ENCODE measurements at places on chromosomes 12 and 14. TPM values are rescaled to one million over a fixed set of nuclear protein-coding genes. Genes with fewer than 3 reads are reported as not detected.

GRCh38 chr14:105865266-105865903, 339.0 kb downstream of the TMEM121 start:
- no peaks in the 10 kb centered on the region for H3K27me3 ChIP-seq
- DNase-seq = no peak
- H3K4me3 ChIP-seq = no peak overlapping the region
- H3K4me1 ChIP-seq = peaks cover 23% of the 10 kb centered on the region

The ADSS1 gene
- total RNA-seq = 0.87 TPM

DNA sequence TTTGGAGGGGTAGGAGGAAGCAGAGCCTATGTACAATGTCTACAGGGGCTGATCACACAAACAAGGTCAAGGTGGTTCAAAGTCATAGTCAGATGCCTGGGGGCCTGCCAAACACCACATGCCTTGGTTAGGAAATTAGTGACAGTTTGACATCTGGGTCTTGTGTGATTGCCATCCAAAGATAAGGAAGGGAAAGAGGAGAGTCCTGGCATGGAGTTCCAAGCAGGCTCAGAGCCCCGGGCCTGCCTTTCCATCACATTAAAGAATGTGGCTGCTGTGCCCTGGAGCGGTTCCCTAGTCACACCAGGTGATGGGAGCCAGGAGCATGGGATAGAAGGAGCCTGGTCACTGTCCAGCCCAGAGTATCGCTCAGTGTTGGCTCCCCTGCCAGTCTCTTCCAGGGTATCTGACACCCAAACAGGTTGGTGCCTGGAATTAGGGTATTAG, 53.6 kb upstream of the BCL2L14 start:
- no peak for DNase-seq
- H3K4me3 ChIP-seq = peak overlapping the region; percentile 35
- H3K36me3 ChIP-seq = peaks cover 3% of the 10 kb centered on the region
- H3K4me1 ChIP-seq = peaks cover 45% of the 10 kb centered on the region
- H3K27ac ChIP-seq = peak overlapping the region; percentile 91

DNA sequence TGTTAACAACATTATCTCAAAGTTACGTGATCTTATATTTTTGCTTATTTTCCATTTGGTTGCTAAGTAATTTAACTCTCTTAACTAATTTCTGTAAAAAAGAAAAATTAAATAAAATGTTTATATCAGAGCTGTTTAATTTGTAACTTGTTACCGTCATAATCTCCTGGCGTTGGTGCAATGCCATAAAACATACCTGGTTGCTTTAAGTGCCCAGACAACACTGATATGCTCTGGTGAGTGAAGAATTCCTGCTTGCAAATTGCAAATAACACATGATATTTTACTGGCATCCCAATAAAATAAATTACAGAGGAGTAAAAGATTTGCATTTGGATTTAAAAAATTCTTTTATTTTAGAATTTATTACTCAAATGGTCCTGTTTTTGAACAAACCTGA, 640.1 kb upstream of the MIS18BP1 start:
- no peak overlapping the region for H3K4me3 ChIP-seq
- no peaks in the 10 kb centered on the region for H3K4me1 ChIP-seq
- H3K27me3 ChIP-seq = no peaks in the 10 kb centered on the region
- DNase-seq = no peak
- H3K36me3 ChIP-seq = no peaks in the 10 kb centered on the region

- peak overlapping the region; percentile 80 for H3K27ac ChIP-seq
- peak; percentile 18 for DNase-seq
- peaks cover 56% of the 10 kb centered on the region for H3K4me1 ChIP-seq
- peak overlapping the region; percentile 40 for H3K4me3 ChIP-seq
- peaks cover 9% of the 10 kb centered on the region for H3K36me3 ChIP-seq
- H3K27me3 ChIP-seq = no peaks in the 10 kb centered on the region
These were observed 55.2 kb downstream of the GALNT4 start for GRCh38 chr12:89469361-89469760.

The MED13L gene
- 41.1 TPM for total RNA-seq

GRCh38 chr14:68511129-68512047, 281.5 kb downstream of the ZFP36L1 start:
- H3K4me3 ChIP-seq = no peak overlapping the region
- peaks cover 43% of the 10 kb centered on the region for H3K4me1 ChIP-seq
- no peaks in the 10 kb centered on the region for H3K27me3 ChIP-seq
- no peak overlapping the region for H3K27ac ChIP-seq
- H3K36me3 ChIP-seq = no peaks in the 10 kb centered on the region

- H3K4me1 ChIP-seq = peaks cover 2% of the 10 kb centered on the region
- DNase-seq = no peak
- H3K27ac ChIP-seq = no peak overlapping the region
- H3K4me3 ChIP-seq = no peak overlapping the region
- H3K36me3 ChIP-seq = no peaks in the 10 kb centered on the region
- H3K27me3 ChIP-seq = peaks cover 4% of the 10 kb centered on the region
These were observed 37.5 kb upstream of the DDX11 start for GRCh38 chr12:31035967-31036665.

- H3K36me3 ChIP-seq = peaks cover 42% of the 10 kb centered on the region
- H3K4me3 ChIP-seq = no peak overlapping the region
- H3K4me1 ChIP-seq = peaks cover 31% of the 10 kb centered on the region
- no peaks in the 10 kb centered on the region for H3K27me3 ChIP-seq
- no peak for DNase-seq
These were observed 147.4 kb upstream of the FOXN3 start for GRCh38 chr14:89564286-89564957.

GRCh38 chr12:110763583-110763982, 20.9 kb upstream of the PPP1CC start:
- H3K27me3 ChIP-seq = peaks cover 5% of the 10 kb centered on the region
- no peak overlapping the region for H3K4me3 ChIP-seq
- DNase-seq = no peak
- no peak overlapping the region for H3K27ac ChIP-seq

The MMP14 gene
- total RNA-seq = 1.8 TPM

DNA sequence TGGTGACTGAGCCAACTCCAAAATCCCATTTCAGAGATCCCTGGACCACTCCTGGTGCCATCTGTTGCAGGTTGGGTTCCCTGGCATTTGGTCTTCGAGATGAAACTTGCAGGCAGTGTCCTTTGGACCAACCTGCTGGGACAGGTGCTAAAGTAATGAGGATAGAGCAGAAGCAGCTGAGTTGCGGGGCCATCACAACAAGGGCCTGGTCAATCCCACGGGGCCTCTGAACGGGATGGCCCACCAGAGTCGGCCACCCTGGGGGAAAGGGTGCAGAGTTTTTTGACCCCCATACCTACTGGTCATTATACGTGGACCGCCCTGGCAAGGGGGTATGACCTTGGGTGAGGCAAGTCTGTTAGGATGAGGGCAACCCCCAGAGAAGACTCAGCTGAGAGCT, 39.3 kb downstream of the DLK1 start:
- no peak overlapping the region for H3K27ac ChIP-seq
- peaks cover 7% of the 10 kb centered on the region for H3K27me3 ChIP-seq

GRCh38 chr12:68119724-68120211, 39.8 kb downstream of the IFNG start:
- peaks cover 6% of the 10 kb centered on the region for H3K36me3 ChIP-seq
- H3K4me3 ChIP-seq = no peak overlapping the region
- peak; percentile 70 for DNase-seq
- peak overlapping the region; percentile 49 for H3K27ac ChIP-seq
- H3K27me3 ChIP-seq = no peaks in the 10 kb centered on the region
- peaks cover 26% of the 10 kb centered on the region for H3K4me1 ChIP-seq

DNA sequence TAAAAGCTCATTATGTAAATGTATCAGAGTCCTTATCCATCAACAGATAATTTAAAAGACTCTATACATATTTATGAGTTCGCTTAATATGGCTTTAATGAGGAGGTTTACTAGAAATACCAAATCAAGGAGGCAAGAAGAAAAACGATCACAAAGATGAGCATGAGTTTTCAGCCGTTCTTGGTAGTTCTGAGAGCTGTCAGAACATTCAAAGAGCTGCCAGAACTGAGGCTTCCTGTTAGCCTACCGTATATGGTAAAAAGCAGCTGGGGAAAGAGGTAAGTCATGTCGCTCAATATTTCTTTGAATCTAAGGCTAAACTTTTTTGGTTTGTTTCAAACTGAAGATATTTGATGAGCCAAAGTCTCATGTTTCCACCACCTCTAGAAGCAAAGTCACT, 115.3 kb upstream of the PLXNC1 start:
- no peak for DNase-seq
- H3K4me1 ChIP-seq = peaks cover 32% of the 10 kb centered on the region
- H3K27me3 ChIP-seq = no peaks in the 10 kb centered on the region
- no peak overlapping the region for H3K27ac ChIP-seq

DNA sequence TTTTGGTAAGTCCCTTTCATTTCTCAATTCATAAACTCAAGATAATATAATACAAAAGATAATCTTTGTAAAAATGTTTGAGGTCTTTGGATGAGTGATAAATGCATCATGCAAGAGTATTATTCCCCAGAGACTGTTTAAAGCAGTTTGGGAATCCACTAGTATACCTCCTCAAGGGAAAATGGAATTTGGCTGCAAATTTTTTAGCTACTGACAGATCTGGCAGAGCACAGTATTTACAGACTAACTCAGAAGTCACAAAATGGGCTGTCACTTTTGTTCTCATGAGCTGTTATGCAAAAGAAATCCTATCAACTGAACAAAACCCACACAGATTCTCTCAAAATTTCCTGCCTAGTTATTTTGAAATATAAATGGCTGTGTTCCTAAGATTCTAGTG, 9.9 kb downstream of the SPIC start:
- H3K4me1 ChIP-seq = no peaks in the 10 kb centered on the region
- H3K27ac ChIP-seq = no peak overlapping the region
- no peak overlapping the region for H3K4me3 ChIP-seq
- DNase-seq = no peak
- H3K27me3 ChIP-seq = peaks cover 28% of the 10 kb centered on the region

GRCh38 chr14:103427485-103428443, 42.5 kb downstream of the MARK3 start:
- no peak overlapping the region for H3K4me3 ChIP-seq
- H3K36me3 ChIP-seq = peaks cover 30% of the 10 kb centered on the region
- H3K27ac ChIP-seq = peak overlapping the region; percentile 85
- no peaks in the 10 kb centered on the region for H3K27me3 ChIP-seq
- peak; percentile 50 for DNase-seq

The CCDC177 gene
- not detected for total RNA-seq

The TAS2R9 gene
- not detected for total RNA-seq

DNA sequence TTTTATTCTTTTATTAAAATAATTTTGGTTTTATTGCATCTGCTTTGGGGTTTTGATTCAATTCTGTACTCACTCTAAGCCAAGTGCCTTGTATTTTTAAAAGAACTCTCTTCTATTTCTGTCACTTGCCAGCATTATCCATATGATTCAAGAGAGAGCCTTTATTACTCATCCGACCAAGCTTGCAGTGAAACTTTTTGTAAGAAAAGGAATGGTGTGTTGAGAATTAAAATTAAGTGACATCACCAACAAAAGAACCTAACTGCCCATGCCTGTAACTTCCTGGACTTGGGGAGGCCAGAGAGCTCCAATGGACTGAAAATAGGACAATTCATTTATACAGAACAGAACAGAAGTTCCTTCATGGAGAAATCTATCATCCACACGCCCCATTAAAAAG, 52.1 kb downstream of the GALNT4 start:
- DNase-seq = no peak
- no peak overlapping the region for H3K27ac ChIP-seq
- H3K36me3 ChIP-seq = peaks cover 5% of the 10 kb centered on the region
- H3K4me3 ChIP-seq = no peak overlapping the region
- H3K4me1 ChIP-seq = peaks cover 48% of the 10 kb centered on the region
- H3K27me3 ChIP-seq = no peaks in the 10 kb centered on the region

The SLC6A13 gene
- total RNA-seq = 0.64 TPM

The KIF5A gene
- total RNA-seq = 1.5 TPM

DNA sequence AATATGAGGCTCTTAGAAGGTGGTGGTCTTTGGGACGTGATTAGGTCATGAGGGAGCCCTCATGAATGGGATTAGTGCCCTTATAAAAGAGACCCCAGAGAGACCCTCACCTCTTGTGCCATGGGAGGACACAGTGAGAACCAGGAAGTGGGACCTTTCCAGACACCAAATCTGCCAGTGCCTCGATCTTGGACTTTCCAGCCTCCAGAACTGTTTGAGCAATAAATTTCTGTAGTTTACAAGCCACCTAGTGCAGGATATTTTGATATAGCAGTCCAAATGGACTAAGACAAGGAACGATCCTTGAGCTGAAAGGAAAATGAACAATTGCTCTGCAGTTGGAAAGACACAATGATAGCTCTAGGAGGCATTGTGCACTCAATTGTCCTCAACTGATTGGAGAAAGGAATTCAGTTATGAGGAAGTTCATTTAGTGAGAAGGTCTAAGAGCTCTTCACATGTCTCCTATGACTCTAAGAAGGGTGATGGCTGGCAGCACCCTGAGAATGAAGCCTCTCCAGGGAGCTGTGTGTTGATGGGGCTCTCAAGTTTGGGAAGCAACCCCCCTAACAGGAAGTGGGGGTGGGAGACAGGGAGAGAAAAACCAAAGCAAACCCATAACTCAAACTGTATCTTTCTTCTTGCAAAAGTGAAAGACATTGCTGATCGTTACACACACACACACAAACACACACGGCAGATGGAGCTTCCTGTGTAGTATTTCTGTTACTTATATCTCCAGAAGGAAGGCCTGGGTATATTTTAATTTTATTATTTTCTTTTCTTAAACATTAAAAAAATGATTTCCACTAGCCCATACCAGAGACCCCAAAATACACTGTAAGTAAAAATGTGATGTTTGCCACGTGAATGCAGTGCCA, 21.0 kb downstream of the CHST11 start:
- H3K27ac ChIP-seq = peak overlapping the region; percentile 92
- H3K4me1 ChIP-seq = peaks cover 64% of the 10 kb centered on the region
- DNase-seq = no peak
- H3K4me3 ChIP-seq = peak overlapping the region; percentile 78

GRCh38 chr12:71938728-71939385, at the start of gene TPH2:
Gene TPH2, plus strand, starts transcription at chr12:71938845. Its CDS starts 142 bp downstream, at chr12:71938987.
- peaks cover 49% of the 10 kb centered on the region for H3K27me3 ChIP-seq
- no peak within 1 kb of the TSS for H3K4me3 ChIP-seq
- DNase-seq = peak; percentile 47
- no peaks in the 10 kb centered on the region for H3K36me3 ChIP-seq
- H3K27ac ChIP-seq = no peak within 1 kb of the TSS

DNA sequence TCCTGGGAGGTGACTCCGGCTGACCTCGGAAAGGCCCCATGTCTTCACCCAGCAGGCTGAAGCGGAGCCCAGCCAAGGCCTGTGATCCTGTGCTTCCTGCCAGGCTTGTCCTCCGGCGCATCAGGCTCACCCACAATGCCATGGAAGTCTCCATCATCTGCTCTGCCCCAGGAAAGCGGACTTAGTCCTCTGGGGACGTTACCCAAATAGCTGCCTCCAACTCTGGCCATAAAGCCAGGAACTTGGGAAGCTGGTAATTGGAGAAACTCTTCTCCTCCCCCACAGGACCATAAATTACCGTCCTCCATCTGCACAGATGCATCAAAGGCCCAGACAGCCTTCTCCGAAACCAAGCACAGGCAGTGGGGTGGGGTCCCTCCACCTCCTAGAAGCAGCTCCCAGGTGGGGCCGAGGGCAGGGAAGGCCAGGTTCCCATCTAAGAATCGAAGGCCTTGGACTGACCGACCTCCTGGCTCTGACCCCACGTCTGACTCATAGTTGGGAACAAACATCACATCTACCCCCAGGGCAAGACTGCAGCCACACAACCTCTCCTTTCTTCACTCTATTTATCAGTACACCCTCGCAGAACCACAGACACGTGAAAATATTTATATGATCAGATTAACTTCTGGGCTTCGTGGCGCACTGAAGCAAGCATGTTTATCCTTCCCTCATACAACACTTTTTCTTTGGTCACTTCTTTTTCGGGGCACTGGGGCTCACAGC, 56.4 kb downstream of the PITPNM2 start:
- no peak overlapping the region for H3K4me3 ChIP-seq
- H3K36me3 ChIP-seq = peaks cover 1% of the 10 kb centered on the region
- peaks cover 22% of the 10 kb centered on the region for H3K4me1 ChIP-seq
- no peaks in the 10 kb centered on the region for H3K27me3 ChIP-seq
- no peak overlapping the region for H3K27ac ChIP-seq
- no peak for DNase-seq
